PC-9 (cell line): ENCODE measurements at places on chromosomes 5 and 9. TPM values are rescaled to one million over a fixed set of nuclear protein-coding genes. Genes with fewer than 3 reads are reported as not detected.

GRCh38 chr5:135434591-135435466 is 12.3 kb downstream of the DCANP1 start:
- no peak for DNase-seq

- DNase-seq = no peak
Observed at GRCh38 chr5:74685979-74686631, 1.1 kb downstream of the HEXB start.

The BARHL1 gene
- total RNA-seq = not detected in 2 replicates

DNA sequence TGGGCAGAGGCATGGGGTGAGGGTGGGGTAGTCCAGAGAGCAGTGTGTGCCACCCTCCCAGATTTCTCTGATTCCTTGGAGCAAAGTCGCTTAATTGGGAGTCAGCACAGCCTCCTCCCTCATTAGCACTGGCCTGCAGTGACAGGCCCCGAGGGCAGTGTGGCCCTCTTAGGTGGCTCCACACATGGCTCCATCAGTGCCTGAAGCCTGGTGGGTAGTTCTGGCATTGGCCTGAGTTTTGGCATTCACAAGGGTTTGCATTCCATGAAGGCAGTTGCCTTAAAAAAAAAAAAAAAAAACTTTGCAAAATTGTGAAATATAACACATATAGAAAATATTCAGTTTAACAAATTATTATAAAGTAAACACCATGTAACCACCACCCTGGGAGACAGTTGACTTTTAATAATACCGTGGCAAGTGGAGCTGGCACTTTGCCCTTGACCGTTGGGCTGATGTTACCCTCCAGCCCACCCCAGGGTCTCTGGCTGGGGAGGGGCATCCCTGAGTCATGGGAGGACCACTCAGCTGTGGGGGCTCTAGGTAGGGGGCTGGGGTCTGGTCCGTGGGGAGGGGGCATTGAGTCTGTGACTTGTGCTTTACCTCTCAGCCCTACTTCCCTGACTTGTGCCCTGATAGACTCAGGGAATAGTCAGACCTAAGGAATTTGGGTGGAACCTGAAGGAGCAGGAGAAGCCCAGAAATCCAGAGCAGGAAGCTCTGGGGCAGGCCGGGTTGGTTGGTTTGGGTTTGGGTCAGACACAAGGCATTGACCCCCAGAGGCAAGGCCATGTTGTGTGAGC is 51.3 kb upstream of the PITX1 start:
- peak; percentile 75 for DNase-seq

The PCDHGA5 gene
- total RNA-seq = 0.13 and 0.20 TPM in 2 replicates

- peak; percentile 83 for DNase-seq
Observed at GRCh38 chr9:136978073-136978864, 965 bp downstream of the PTGDS start.

GRCh38 chr9:79155308-79155707 is 416.5 kb upstream of the TLE4 start:
- no peak for DNase-seq

DNA sequence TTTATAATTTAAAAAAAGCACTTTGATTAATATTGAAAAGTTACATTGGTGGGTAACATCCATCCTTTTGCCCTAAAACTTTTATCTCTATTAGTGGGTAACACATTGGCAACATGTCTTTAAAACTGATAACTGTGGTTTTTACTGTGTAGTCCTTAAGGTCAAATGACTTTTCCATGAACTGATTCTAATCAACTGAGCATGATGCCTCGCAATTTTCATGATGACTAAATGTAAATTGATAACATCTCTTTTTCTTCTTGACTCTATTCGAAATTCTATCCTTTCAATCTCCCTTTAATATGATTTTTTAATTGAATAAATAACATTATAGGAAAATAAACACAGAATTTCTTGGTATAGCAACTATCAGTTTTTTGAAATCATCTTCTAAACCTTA is 6.3 kb upstream of the IL5 start:
- no peak for DNase-seq

The LRRC70 gene
- total RNA-seq = 0.98 and 1.1 TPM in 2 replicates

DNA sequence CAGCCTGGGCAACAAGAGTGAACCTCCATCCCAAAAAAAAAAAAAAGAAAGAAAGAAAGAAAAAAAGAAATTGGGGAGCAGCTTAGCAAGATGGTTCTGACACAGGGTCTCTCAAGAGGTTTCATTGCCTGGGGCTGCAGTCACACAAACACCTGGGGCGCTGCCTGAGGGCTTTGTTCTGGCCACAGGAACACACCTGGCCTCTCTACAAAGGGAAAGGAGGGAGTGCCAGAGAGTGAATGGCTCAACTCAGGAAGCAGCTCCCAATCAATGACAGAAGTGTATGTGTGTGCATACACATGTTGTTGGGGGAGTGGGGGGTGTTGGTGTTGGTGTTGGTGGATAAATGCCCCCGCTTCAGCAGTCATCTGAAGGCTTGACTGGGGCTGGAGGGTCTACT is 32.4 kb upstream of the CTNNA1 start:
- DNase-seq = no peak

DNA sequence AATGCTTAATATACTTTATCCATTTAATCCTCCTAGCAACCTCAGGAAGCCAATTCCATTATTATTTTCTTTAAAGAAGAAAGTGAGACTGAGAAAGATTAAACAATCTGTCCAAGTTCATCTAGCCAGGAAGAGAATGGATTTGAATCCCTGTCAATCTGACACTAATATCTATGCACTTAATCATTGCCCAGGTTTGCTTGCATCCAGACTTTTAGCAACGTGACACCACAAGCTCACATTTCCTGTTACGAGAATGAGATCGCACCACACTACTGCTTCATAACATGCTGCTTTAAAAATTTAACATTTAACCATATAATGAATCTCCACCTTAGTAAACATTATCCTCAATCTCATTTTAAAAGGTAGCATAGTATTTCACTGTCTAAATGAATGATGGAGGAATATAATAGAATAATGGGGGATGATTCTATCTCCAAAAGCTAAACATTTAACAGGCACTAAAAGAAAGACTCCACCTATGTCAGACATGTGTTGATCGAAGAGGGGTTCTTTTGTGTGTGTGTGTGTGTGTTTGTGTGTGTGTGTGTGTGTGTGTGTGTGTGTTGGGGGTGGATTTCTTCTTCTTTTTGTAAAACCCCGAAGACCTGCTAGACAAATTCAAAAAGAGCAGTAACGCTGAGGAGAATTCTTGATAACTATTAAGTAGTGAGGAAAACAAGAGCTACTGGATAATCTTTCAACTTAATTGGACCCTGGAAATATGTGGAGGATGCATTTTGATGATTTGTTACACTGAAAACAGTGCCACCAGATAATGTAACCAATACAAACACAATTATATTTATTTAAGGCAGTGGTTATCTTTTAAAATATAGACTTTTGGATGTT is 138.7 kb upstream of the NR3C1 start:
- no peak for DNase-seq

DNA sequence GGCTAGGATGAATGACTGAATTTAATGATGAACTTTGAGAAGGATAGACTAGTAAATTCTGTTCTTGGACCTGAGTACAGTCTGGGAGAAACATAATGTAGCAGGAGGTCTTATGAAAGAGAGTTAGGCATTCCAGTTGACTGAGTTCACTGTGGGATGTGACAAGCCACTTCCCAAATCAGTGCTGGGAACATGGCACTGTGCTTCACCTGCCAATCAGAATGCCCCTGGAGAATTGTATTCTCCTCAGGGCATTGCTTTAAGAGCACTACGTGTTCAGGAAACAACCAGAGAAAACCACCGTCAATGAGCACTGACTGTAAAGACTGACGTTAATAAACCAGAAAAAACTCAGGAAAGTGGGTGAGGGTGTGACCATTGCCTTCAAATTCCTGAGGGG is 1.2 kb downstream of the CCDC107 start:
- peak; percentile 33 for DNase-seq

The C1QTNF2 gene
- total RNA-seq = 0.15 and 0.20 TPM in 2 replicates

DNA sequence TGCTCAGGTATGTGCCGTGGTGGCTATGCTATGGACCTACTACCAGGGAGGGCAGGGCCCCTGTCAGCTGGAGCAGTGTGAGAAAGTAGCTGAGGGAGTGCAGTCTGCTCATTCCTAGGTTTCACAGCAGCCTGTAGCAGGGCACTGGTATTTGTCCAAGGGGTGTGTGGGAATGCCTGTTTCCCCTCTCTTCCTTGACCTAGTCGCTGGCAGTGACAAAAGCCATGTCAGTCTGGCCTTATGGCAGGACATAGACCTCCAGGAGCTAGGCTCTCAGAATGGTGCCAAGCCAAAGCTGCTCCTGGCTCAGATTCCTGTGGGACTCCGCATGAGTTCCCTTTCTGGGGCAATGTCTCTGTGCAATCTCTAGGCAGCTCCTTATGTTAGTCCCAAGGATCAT is 253.9 kb upstream of the TYRP1 start:
- DNase-seq = no peak

GRCh38 chr5:65307088-65307487 is 174.6 kb downstream of the ADAMTS6 start:
- DNase-seq = no peak

The ZBED3 gene
- total RNA-seq = 6.1 and 12.3 TPM in 2 replicates

The CEL gene
- total RNA-seq = 2.7 TPM in 2 replicates

GRCh38 chr5:1486271-1486670 is 37.5 kb downstream of the LPCAT1 start:
- no peak for DNase-seq

GRCh38 chr5:95892784-95893354 is 68.8 kb downstream of the ELL2 start:
- DNase-seq = no peak

The DMRT2 gene
- not detected in 2 replicates for total RNA-seq

DNA sequence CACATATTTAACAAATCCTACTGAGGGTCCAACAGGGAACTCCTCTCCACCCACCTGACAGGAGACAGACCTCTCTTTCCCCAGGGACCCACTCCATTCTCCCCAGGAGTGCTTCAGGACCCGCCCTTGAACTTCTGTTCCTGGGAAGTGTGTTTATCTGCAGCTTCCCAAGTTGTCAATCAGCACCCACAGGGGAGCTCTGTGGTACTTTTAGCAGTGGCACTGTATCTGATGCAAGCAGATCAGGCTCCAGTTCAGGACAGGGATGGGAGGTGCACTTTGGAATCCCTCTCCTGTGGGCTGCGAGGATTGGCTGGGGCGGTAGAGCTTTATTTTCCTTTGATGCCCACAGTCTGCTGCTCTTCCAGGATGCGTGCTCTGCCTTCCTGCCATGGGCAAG is 8.7 kb downstream of the GALNT10 start:
- DNase-seq = no peak

DNA sequence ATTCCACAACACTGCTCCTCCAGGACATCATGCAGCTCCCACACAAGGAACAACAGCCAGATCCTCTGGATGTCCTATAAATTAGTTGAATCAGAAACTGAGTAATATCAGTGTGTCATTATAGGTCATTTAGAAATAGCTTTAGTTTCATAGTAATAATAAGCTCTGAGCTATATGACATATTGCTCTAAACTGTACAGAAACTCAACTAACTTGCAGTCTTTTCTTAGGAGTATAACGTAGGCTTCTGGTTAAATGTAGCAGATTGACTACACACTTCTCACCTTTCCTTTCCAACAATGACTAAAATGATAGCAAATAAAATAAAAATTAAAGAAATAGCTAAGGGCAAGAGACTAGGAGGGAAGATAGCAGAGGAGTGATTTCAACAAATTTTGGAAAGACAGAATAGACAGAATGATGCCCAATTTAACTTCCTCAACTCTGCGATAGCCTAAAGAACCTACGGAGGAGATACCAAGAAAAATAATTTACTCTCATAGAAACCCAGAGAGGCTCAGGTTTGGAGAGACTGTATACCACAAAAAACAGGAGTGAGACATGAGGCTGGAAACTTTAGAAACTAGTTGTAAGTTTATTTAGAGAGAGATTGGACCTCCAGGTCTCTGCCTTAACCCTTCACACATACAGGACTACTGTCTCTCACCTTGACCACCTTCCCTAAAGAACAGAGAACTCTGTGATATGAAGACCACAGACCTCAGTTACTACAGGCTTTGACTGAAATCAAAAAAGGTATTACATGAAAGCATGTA is 193.7 kb downstream of the TSSK1B start:
- DNase-seq = no peak

- DNase-seq = no peak
Observed at GRCh38 chr9:125997196-125997823, 250.1 kb downstream of the PBX3 start.

The FAM169A gene
- 2.1 and 3.9 TPM in 2 replicates for total RNA-seq

The ELL2 gene
- 25.5 and 27.6 TPM in 2 replicates for total RNA-seq

The SLC36A3 gene
- total RNA-seq = not detected in 2 replicates

- no peak for DNase-seq
Observed at GRCh38 chr9:37939575-37940095, 35.7 kb upstream of the SLC25A51 start.

The TAS2R1 gene
- total RNA-seq = not detected in 2 replicates

DNA sequence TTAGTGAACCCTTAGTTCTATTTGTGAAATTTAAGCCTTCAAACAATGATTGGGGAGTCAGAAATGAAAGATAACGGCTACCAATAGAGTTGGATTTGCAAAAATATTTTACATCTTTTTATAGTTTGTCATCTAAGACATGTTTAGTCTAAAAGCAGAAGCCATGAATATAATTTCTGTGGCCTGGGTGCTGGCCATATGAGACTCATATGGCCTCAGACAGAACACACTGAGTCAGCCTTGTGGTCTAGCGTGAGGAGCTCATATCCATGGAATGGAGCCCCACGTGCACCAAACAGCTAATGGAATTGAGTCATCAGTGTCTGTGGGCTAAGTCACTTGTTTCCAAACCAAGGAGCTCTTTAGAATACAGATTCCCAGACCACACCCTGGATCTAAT is 240.7 kb upstream of the NREP start:
- no peak for DNase-seq

The GARIN3 gene
- total RNA-seq = not detected in 2 replicates

- no peak for DNase-seq
Observed at GRCh38 chr5:61438298-61438970, 106.4 kb downstream of the ZSWIM6 start.

The TLX3 gene
- not detected in 2 replicates for total RNA-seq

GRCh38 chr9:17963498-17963897 is 384.6 kb downstream of the SH3GL2 start:
- no peak for DNase-seq

- DNase-seq = no peak
Observed at GRCh38 chr5:113057557-113057984, 81.0 kb downstream of the DCP2 start.
